ENCODE measurements at places on chromosomes 3 and 15. TPM values are rescaled to one million over a fixed set of nuclear protein-coding genes. Genes with fewer than 3 reads are reported as not detected.

Gene GOLGA8G
- total RNA-seq = 42.7 TPM

DNA sequence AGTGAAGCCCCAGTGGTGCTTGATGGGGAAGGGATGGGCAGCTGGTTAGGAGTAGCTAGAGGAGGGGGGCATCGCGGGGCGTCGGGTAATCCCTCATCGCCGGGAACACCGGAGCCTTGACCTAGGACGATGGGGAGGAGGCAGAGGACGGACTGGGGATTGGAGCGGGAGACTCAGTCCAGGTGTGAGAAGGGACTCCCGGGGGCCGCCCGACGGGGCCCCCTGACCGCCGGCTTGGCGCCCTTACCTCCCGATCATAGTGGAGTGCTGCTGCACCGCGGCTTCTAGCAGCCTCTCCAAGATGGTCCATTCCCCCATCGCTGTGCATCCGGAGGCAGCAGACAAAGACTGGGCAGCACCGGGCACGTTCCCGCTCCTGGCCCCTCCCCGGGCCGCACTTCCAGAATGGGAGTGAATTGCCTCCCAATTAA is 612 bp downstream of the GJD2 start:
- no peak overlapping the region for H3K27ac ChIP-seq
- peak overlapping the region; percentile 25 for H3K4me3 ChIP-seq
- no peaks in the 10 kb centered on the region for H3K4me1 ChIP-seq
- H3K27me3 ChIP-seq = no peaks in the 10 kb centered on the region

DNA sequence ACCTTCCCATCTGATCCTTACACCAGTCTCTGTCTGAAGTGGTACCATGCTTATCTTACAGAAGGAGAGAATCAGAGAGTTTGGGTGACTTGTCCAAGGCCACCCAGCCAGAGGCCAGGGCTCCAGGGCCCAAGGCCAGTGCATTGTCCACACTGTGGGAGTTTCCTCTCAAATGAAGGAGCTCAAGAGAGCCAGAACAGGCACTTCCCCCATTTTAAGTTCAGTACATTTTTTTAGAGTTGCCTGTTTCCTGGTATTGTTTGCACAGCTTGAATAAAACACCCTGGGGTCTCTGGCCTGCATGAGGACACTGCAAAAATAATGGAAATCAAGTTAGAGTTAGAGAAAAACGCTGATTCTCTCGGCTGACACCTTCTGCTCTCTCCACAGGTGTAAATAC is 284.0 kb downstream of the SQOR start:
- H3K36me3 ChIP-seq = no peaks in the 10 kb centered on the region
- no peak for DNase-seq
- H3K27ac ChIP-seq = no peak overlapping the region

Gene ZNF774
- total RNA-seq = 8.7 TPM

Measured in testis (tissue), 5 donors.